ENCODE measurements at places on chromosomes 6 and 20.

DNA sequence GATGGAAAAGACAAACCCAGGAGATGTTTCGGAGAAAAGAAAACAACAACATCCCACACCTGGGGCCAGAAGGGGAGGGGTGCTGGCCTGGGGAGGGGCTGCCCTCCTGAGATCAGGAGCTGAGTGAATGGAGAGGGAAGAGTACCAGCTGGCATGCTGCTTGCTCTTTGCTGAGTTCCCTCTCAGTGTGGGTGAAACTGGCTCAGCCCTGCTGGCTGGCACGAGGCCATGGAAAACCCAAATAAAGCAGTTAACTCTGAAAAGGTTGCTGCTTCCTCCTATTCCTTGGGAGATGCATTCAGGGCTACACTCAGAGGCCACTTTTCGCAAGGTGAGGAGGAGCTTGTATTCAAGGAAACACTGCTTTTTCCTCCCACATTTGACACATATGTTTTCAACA, 8.0 kb upstream of the KCNK16 start:
- no peak for DNase-seq

DNA sequence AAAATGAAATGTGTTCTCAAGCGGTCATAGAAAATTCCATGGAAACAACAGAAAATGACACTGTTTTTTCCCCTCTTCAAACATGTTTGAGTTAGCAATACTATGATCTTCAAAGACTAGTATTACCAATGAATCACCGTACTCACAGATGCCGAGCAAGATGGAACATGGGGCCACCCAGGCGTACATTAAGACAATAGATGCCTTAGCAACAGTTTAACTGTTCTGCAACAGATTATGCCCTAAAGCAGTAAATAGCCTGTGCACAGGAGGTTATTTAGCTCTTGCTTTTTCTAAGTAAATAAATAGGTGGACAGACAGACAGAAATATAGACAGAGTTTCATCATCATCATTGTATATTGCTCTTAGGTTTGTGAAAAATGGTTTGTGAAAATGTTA, 284.0 kb upstream of the DEFB112 start:
- DNase-seq, result no peak

DNA sequence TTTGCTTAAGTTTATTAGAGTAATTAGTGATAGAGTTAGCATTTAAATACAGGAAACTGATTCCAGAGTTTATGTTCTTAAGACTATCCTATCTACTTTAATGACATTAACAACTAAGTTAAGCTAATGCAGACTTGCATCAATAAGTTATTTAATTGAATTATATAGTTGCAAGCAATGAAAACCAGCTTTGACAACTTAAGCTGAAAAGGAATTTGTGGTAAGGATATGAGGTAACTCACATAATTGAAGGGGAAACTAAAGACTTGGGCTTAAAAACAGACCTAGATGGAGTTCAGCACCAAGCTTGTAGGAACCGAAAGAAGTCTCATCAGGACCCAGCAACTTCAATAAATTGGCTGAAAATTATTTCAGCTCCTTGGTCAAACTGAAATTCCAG, 222.3 kb downstream of the IBTK start:
- DNase-seq, result peak; percentile 55

DNA sequence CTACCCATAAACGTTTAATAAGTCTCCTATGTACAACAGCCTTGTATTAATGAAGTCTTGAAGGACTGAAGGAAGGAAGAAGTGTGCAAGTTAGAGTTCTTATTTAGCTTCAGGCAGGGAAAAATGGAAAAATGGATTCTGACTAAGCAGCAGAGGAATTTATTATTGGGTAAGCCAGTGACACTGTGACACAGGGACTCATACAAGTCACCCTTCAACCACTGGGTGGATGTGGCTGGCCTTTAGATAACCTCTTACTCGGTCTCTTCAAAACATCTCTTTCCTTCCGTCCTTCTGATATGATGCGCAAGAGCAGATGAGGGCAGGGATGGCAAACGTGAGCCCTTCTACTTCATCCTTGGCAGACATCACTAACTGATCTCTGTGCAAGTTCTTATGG, 145.6 kb downstream of the DHX35 start:
- DNase-seq, result no peak

- no peak for DNase-seq
Measured at GRCh38 chr6:13012296-13012695, 295.7 kb downstream of the PHACTR1 start.

GRCh38 chr20:33563788-33564187, 73.9 kb downstream of the CBFA2T2 start:
- no peak for DNase-seq

- DNase-seq, result no peak
Measured at GRCh38 chr20:36917943-36918342, 33.6 kb downstream of the SAMHD1 start.

DNA sequence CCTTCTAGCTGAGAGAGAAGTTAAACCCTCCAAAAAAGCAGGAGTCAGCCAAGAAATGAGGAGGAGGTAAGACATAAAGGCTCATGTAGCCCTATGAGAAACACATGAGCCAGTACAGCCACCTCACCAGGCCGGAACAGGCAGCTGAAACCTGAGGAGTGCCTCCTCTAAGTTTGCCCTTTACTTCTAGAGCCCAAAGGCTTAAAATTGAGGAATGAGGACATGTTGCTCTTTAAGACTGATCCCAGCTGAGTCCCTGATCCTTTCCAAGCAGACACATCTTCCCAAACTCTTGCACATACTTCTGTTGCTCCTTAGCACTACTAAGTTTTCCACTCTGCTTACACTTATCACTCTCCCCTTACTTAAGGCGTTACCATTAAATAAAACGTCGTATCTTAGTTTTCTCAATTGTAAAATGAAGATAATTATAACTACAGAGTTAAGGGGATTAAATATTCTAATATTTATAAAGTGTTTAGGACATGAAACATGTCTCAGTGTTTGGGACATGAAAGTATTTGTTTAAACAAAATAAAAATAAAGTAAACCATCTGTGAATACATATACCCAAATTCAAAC, 124.0 kb downstream of the OGFRL1 start:
- no peak for DNase-seq

- DNase-seq, result no peak
Measured at GRCh38 chr6:110185879-110186278, 5.7 kb downstream of the CDC40 start.

DNA sequence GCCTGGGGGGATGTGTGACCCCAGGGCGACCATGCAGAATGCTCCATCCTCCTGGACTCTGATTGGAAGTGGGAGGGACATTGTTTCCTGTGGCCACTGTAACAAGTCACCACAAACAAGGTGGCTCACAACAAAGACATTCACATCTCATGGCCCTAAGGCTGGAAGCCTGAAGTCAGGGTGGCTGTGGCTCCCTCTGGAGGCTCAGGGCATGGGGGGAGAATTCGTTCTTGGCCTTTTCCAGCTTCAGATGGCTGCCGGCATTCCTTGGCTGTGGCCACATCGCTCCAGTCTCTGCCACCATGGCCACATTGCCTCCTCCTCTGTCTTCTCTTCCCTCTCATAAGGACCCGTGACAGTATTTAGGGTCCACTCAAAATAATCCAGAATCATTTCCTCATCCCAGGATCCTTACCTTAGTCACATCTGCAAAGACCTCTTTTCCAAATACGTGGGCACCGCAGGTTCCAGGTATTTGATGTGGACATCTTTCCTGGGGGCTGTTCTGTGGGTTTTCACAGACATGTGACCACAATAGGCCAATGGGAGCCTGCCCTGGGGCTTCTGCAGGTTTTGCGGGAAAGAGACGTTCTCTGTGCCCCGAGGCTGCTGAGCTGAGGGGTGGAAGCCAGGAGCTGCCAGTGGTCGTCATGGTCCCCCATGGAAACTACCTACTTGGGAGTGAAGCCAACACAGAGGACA, 249.3 kb downstream of the PREX1 start:
- DNase-seq, result no peak

- DNase-seq, result peak; percentile 36
Measured at GRCh38 chr6:43724914-43725642, 37.5 kb upstream of the MRPS18A start.

- no peak for DNase-seq
Measured at GRCh38 chr6:136250686-136251008, 536 bp upstream of the MTFR2 start.

GRCh38 chr6:108738684-108739416, 109.4 kb upstream of the ARMC2 start:
- DNase-seq, result no peak

- no peak for DNase-seq
Measured at GRCh38 chr6:149501201-149501600, 16.4 kb upstream of the ZC3H12D start.

GRCh38 chr6:48736501-48737206, 625.7 kb upstream of the PTCHD4 start:
- DNase-seq, result peak; percentile 73
